ENCODE measurements at places on chromosomes 2 and 18.

DNA sequence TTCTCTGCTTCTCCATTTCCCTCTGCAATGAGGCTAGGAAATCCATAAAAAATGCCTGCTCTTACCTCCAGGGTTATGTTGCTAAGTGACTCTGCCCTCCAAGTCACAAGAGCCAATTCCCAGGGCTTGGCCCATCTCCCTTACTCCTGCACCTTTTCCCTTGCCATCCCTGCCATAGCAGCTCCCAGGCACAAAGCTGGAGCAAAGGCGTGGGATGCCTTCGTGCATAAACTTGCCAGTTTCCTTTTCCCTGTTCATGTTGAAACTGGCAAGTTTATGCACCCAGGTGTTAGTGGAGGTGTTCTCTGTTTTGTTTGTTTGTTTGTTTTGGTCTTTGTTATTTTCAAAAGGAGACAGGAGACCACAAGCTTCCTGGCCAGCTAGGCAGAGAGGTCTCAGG is 195.1 kb downstream of the ACKR3 start:
- DNase-seq = no peak

DNA sequence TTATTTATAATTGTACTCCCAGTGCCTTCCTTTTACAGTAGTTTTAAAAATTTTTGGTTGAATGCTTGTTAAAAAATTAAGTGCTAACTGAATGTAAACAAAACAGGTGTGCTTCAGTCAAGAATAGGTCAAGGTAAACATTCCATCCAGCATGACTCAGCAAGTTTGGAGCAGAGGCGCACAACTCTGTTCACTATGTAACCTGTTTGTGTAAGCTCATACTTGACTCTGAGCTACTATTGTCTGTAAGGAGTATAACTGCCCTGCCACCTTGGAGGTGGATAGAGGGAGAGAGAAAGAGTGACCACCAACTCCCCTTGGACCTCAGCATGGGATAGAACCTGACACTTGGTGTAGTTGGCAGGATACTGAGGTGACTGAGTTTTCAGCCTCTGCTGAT is 207.4 kb upstream of the SYT4 start:
- DNase-seq = no peak

DNA sequence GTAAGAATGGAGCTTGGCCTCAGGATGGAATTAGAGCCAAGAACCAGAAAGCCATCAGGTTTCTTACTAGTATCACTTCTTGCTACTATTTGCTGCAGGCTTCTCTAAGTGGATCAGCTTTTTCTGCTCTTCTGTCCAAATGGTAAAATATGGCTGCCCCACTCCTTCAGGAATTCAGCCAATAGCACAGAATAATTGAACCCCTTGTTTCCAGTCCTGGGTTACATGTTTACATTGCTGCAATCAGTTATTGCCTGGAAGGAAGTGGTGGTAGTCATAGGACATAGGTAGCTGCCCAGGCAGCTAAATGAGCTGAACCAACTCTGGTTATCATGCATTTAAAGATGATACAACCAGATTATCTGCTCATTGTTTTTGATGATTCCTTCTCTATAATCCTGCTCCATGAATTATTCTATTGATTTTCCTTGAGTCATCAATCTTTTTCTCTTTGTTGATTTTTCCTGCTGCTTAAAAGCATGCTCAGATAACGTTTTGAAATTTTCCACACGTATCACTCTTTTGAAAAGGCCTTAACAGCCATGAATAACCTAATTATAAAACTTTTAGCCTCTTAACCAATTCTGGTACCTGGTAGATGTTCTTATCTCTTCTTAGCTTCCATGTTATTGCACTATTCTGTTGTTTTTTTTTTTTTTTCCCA is 12.6 kb downstream of the AGPS start:
- no peak for DNase-seq

GRCh38 chr2:147135376-147135775 is 709.5 kb upstream of the ACVR2A start:
- DNase-seq = no peak

- DNase-seq = peak; percentile 7
Measured at GRCh38 chr2:74010087-74010541, 25.4 kb downstream of the TET3 start.

All from activated T-cell treated with anti-CD3 and anti-CD28 coated beads, Interleukin-2, amount 50 U/mL, for 48 hours (primary cell).